ENCODE measurements at places on chromosomes 5 and 9.

- DNase-seq: no peak
Observed at GRCh38 chr5:127762412-127762811, 59.2 kb downstream of the CCDC192 start.

DNA sequence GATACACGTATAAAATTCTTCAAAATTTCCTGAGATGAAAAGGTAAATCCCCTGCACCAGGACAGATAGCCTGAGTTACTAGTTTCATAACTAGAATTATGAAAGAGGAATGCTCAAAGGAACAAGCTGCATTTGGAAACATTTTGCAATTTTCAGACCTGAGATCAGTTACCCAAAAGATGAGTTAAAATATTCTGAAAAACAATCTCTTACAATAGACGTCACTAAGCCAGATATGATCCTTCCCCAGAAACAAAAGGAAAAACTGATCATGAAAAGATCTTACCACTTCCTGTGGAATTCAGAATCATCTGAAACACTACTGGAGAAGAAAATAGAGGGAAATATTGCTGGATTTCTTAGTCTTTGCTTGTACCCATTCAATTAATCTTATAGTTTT is 204.7 kb downstream of the ARRDC3 start:
- DNase-seq: no peak

GRCh38 chr5:145689235-145689634 is 145.9 kb downstream of the PRELID2 start:
- DNase-seq: no peak

GRCh38 chr9:77661566-77662085 is 13.5 kb upstream of the GNA14 start:
- DNase-seq: no peak

DNA sequence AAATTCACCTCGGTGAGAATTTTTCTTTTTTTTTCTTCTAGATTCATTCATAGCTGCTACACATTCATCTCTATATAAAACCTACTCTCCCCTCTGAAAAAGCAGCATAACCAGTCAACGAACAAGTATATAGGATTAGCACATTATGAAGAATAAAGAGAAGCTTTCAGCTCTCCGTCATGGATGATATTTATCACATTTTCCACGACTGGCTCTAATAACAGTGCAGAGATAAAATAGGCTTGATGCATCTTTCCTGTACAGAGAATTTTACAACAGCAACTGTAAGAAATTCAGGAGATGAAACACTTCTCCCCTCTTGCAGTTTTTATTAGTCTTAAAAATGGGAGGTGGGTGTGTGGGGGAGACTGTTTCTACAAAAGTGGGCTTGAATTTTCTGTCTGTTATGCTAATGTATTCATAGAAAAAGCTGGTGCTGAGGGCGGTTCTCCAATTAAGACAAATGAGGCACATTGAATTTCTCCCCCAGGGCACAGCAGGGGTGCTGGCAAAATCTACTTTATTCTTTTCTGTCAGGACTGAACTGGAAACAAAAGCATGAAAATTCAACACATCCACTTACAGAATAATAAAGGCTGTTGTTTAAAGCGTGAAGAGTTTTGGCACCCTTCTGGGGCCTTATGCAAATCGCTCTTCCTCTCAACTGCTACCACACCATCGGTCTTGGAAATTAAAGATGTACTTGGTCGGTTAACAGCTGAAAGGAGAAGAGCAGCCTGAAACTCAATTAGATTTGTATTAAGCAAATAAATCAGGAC is 233.9 kb upstream of the ZNF608 start:
- no peak for DNase-seq

GRCh38 chr5:51486158-51486557 is 102.9 kb downstream of the ISL1 start:
- DNase-seq: no peak

DNA sequence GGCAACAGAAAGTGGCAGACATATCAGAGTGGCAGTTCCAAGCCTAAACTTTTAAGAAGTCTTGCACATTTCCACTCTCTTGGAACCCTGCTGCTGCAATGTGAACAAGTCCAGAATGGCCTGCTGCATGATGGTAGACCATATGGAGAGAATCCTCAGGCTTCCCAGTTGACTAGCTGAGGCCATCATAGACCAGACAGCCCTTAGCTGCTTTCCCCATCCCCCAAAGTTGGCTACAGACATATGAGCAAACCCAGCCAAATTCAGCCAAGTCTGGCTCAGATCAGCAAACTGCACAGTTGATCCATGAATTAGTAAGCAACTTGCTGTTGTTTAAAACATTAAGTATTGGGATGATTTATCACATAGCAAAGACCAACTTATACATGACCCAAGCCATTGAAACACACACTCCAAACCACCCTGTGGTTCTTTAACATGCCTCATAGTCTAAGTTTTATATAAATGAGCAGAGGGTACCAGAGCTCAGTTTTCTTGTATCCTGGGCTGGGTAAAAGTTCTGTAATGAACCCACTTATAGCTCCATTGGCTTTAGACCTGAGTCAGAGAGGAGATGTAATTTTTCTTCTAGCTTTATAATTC is 19.9 kb downstream of the PPP3R2 start:
- DNase-seq: no peak

GRCh38 chr5:141737535-141737934 is 55.5 kb upstream of the ARAP3 start:
- DNase-seq: no peak

DNA sequence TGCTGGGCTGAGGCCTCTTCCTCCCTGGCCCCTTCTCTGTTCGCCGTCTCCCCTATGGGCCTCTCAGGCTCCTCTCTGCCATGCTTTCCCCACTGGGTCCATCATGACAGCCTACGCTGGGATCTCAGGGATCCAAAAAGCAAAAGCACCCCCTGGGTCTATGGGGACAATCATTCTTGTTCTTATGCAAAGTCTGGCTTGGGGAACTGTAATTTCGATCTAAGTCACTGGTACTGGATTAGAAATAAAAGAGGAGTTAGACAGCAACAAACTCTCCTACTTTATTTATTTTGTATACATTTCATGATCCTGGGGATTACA is 86.6 kb downstream of the SLC38A9 start:
- DNase-seq: no peak

GRCh38 chr5:62362701-62363100 is 41.0 kb downstream of the DIMT1 start:
- DNase-seq: no peak

DNA sequence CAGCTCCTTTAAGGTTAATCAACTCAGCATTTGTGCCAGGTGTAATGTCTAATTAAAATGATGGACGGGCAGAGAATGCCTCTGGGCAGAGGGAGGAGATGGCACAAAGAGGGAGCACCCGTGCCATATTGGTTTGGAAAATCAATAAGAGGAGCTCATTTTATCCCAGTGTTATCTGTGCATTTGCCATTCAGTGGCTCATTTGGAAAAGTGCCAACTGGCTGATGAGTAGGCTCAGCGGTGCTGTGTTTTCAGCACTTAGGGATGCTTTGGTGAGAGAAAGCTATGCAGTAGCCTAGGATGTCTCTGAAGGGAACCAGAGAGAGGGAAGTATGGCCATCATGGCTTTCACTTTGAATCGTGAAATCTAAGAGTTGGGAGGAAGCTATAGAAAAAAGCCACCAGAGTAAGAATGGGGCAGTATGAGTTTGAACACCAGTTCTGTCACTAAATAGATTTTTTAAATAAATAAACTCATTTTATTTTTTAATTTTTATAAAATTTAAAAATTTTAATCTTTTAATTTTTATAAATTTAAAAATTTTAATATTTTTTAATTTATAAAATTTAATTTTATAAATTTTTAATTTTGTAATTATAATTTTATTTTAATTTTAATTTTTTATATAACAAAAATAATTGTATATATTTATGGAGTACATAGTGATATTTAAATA is 472.8 kb downstream of the BRINP1 start:
- no peak for DNase-seq

DNA sequence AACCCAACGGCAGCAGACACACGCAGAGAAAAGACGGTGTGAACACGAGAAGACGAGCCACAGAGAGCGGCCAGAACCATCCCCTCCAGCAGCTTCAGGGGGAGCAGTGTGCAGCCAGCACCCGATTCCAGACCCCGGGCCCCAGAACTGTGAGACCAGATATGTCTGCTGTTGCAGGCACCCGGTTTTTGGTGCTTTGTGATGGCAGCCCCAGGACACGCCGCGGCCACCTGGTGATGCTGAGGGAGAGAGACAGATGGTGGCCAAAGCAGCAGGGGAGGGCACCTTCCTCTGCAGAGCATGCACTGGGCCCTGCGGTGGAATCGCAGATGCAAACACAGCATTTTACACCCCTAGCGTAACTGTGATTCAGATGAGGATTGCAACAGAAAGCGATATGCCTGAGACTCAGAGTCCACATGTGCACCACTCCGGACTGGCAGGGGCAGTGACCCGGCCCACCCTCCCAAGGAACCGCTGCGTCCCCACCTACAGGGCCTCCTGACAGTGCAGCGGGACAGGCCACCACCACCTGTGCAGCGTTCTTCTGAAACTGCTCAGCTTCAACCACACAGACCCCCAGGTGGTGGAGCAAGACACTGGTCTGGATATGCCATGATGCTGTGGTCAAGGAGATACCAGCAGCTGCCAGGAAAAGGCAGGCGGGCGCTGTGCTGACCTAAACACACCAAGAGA is 24.0 kb downstream of the ZDHHC11B start:
- DNase-seq: no peak

- DNase-seq: no peak
Observed at GRCh38 chr5:38541174-38541725, 15.2 kb downstream of the LIFR start.

DNA sequence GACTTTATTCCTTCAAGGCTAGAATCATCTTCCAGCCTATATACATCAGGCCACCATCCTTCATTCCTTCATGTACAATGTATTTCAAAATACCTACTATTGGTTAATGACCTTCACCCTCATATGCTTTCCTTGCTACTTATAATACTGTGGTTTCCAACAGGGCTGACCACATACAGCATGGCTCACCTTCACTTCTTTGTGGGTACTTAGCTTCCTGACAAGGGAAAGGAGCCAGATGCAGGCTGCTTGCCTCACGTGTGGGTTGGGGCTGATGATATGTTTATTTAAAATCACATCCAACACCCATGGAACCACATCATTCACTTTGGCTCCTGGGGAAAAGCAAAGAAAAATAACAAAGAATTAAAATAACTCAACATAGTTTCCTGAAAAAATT is 63.9 kb upstream of the OR2K2 start:
- DNase-seq: no peak

- no peak for DNase-seq
Observed at GRCh38 chr5:173826086-173826427, 62.1 kb upstream of the CPEB4 start.

DNA sequence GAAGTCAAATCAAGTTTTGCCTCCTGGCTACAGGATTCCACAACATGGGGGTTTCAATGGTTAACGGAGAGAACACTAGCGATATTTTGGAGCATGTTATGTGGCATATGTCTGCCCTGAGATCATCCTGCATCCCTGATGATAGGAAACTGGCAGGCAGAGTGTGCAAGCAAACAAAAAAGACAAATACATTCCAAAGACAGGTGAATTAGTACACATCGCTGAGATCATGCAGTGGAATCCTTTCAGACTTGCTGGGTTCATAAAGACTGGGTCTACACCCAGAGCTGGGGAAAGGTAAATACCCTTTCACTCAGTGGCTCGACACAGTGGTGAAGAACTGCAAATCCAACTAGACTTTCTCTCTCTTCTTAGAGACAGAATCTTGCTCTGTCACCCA is 286.5 kb downstream of the EFNA5 start:
- DNase-seq: no peak

DNA sequence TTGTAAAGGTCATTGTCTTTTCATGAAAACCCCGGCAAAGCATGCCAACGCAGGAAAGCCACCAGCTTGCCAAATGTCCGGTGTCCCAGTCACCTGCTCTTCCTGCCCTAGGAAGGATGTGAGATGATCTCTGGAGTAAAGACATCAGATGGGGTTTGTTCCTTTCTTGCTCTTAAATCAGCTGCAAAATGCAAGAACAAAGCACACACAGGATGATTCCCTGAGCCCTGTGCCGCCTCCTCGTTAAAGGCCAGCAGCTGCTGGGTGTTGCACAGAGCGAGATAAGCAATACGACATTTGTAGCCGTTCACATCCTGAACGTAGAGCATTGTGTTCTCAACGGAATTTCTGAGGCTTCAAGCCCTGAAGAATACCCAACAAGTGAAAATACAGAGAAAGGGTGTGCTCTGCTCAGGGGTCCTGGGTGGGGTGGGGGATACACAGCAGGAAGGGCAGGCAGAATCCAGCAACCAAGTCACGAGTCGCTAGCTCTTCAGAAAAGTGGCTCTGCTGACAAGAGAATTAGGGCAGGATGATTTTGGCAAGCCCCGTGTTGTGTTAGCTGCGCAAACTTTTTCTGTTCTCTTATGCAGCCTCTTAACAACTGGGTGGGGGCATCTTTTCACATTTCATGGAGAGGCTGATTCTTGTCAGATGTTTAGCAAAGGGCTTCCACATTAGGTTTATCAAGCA is 229.2 kb upstream of the MAP3K1 start:
- no peak for DNase-seq

DNA sequence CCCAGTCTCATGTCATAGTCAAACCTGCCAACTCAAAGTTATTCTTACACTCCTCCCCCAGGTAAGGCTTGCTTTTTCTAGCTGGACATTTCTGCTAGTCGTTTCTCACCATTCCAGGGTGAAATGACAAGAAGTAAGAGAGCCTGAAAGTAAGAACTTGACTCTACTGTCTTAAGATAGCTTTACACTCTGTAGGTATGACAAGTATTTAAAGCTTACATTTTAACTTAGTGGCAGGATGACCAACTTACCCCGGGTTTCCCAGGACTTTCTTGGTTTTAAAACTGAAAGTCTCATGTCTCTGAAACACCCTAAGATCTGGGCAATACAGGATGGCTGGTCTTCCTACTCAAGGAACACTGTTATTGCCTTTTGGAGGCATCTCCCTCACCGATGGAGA is 67.5 kb upstream of the PIK3R1 start:
- DNase-seq: no peak

- no peak for DNase-seq
Observed at GRCh38 chr5:39624268-39624886, 199.6 kb upstream of the DAB2 start.
